Mammary epithelial cell (primary cell): ENCODE measurements at places on chromosomes 3 and 15.

DNA sequence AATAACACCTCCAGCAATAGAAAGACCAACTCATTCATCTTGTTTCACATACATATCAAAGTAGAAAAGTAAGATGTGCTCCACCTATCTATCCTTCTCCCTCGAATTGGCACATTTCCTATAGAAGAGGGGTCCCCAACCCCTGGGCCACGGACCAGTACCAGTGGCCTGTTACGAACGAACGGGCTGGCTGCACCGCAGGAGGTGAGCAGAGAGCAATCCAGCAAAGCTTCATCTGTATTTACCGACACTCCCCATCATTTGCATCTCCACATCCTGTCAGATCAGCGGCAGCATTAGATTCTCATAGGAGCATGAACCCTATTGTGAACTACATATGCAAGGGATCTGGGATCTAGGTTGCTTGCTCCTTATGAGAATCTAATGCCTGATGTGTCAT, 95.0 kb upstream of the CGNL1 start:
- no peak for DNase-seq

GRCh38 chr3:64411101-64411500, 185.8 kb upstream of the PRICKLE2 start:
- no peak for DNase-seq

DNA sequence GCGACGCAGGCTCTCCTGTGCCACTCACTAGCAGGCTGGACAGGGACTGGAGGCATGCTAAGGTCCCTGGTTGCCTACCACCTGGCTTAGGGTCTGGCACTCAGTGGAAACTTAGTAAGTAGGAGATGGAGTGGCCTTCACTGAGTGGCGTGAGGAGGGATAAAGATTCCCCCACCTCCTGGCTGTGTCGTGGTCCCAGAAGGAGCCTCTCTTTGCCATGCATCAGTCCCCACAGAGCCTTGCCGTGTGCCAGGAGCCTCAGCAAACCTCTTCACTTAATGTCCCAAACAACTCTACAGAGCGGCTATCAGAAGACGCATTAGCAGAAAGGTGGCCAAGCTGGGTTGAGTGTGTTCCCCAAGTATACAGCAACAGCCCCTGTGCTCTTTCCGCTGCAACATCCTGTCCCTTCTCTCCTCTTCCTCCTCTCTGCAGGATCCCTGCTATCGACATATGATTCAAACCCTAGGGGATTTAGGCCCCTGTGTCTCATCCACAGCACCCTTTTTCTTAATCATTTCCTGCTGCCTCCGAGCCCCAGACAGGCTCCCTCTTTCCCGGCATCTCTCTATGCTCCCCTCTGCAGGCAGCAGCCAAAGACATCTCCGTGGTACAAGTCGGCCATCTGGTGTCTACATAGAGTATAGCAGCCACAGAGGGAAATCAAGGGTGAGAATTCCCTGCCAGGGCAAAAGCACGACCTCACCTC, 66.7 kb downstream of the SLC6A1 start:
- peak; percentile 57 for DNase-seq

GRCh38 chr15:40310001-40310959, 2.5 kb upstream of the PLCB2 start:
- DNase-seq: no peak

DNA sequence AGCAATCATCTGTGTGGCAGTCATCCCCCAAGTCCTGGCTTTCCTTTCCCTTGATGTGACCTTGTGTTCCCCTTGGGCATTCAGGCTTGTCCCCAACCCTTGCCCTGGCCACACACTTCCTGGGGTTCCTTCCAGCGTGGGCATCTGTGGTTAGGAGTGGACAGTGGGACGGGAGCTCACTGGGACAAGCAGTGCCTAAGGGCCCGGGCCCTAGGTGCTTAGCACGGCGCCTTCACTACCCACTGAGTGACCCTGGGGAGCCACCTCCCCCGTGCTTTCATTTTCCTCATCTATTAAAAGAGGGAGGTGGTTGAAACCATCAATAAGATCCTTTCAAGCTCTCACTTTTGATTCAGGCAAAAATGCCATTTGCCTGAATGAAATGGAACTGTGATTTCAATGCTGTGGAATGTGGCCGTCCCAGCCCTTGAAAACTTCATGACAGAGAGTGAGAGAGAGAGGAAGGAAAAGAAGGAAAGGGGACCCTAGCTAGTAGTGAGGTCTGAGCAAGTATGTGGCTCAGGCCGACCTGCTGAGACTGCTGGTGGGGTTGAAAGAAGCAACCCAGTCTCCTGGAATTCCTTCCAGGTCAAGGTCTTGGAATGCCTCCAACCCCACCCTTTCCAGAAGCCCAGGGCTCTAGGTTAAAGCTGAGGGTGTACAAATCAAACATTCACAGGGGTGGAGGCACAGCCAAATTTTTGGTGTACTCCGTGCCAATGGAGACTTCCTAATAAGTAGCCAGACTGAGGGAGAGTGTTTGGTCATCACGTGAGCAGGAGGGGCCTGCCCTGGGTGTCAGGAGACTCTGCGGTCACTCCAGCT, 302.9 kb downstream of the TLE3 start:
- peak; percentile 53 for DNase-seq

- no peak for DNase-seq
Measured at GRCh38 chr3:185056908-185057307, 96.0 kb downstream of the C3orf70 start.

DNA sequence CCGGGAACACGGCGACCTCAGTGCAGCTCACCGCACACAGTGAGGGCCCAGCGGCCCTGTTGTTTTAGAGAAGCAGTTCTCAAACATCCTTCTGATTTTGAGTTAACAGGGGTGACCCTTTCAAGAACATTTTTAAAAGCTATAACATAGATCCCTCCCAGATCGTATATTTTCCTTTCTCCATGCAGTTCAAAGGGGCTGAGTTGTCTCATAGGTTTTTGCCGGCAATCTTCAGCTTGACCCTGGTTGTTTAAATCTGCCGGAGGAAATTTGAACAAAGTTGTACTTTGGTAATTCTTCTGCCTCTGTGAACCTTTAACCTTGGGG, 14.3 kb downstream of the EEFSEC start:
- no peak for DNase-seq

- peak; percentile 100 for DNase-seq
Measured at GRCh38 chr3:23685541-23686258, 120.1 kb upstream of the UBE2E1 start.

GRCh38 chr15:40714144-40714543, 19.2 kb downstream of the RAD51 start:
- no peak for DNase-seq

DNA sequence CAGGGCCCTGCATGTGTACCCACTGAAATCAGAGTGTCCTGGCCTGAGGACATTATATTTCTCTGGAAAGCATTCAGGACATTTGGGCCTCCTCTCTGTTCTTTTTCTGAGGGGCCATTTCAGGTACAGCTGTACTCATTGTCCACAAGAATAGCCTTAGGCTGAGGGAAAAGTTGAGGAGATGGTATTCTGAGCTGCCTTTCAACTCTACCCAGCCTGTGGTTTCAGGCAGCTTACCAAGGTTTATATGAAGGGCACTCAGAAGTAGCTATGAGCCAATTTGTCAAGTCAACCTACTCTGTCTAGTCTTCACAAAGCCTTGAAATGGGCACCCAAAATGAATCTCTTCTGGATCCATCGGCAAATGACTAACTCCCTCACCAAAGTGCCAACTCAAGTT, 9.4 kb downstream of the ATP13A4 start:
- DNase-seq: no peak

- DNase-seq: no peak
Measured at GRCh38 chr3:45952456-45952855, 9.2 kb downstream of the CXCR6 start.

DNA sequence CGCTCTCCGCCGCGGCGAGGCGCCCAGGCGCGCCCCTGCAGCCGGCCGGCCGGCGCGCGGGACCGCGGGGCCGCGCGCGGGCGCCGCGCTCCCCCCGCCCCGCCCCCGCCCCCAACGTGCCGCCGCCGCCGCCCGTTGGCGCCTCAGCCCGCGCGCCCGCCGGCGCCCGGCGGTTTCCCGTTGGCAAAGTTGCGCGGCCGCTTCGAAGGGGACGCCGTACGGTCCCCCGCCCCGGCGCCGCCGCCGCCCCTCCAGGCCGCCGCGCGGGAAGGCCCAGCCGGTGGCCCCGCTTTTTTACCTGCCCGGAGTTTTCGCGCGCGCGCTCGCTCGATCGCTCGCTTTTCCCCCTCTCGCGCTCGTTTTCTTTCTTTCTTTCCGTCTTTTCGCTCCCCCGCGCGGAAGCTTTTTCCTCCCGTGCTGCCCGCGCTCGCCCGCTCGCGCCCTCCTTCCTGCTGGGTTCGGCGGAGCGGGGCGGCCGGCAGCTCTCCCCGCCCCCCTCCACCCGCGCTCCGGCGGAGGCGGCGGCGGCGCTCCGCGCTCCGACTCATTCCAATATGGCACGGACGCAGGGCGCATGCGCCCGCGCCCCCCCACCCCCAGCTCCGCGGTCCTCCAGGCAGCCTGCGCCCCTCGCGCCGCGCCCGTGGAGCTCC, at the start of gene SFMBT1:
Gene SFMBT1, minus strand, starts transcription at position 556 of the 653 bp plus-strand sequence. CDS start 76,945 bp downstream, outside the sequence.
- peak; percentile 62 for DNase-seq

DNA sequence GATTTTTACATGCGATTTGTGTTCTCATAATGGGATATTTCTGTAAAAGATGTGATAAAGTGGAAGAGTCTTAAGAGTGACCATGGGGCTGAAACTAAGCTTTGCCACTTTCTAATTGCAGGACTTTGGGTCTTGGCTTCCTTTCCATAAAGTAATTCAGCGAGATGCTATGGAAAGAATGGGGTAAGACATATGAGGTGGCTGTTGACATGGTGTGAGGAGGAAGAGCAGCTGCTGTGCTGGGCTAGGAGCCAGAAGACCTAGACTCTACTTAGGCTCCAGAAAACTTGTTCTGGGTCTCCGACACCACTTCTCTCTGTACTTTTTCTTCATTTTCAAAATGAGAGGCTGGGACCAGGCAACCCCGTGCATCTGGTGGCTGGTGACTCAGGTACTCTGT, 654.5 kb upstream of the CFAP20DC start:
- no peak for DNase-seq

- no peak for DNase-seq
Measured at GRCh38 chr15:39575180-39575579, 5.7 kb upstream of the THBS1 start.

GRCh38 chr15:89753855-89754254, 2.8 kb upstream of the MESP1 start:
- DNase-seq: no peak

DNA sequence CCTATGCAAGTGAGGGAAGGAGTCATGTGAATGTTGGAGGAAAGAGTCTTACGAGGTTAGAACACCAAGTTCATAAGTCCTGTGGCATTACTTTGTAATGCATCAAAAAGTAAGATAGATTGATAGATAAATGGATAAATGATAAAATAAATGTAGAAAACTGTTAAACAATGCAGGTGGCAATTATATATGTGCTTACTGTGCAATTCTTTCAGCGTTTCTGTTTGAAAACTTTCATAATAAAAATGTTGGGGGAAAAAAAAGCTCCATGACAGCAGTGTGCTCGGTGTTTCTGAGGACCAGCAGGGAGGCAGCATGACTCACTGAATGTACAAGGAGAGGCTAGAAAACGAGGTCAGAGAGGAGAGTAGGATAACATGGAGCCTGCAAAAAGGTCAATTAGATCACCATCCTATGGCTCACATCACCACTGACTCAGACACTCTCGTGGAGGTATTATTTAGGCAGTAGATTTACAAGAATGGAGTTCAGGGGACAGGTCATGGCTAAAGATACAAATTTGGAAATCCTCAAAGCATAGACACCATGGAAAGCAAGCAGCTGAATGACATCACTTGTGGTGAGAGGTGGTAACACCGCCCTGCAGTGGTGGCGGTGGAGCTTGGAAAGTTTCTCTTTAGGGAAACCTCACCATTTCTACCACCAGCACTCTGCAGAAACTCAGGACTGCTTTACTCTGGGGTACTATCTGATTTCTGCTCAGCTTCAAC, 219.8 kb downstream of the CTNNB1 start:
- DNase-seq: peak; percentile 32

DNA sequence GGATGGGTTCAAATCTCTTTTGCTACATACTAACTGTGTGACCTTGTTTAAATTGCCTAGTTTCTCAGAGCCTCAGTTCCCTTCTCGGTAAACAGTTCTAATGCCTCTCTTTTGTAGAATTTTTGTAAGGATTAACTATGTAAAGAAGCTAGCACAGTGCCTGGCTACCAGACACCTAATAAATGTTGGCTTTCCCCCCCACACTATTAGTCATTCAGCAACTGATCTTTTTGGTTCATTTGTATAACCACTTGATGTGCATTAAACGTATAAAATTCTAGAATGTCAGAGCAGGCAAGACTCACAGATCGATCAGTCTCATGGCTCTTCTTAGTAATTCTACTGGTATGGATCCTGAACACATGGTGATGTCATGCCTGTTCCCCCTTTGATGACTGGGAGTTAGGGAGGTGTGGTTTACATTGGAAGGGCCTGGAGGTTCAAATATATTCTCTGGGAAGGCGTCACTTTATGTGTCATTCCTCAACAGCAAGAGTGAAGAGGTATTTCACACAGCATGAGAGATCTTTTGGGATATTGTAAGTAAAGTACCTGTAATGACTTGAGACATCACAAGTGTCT, 6.5 kb downstream of the TAGLN3 start:
- DNase-seq: peak; percentile 65
